ENCODE measurements at places on chromosomes 5 and 9.

GRCh38 chr9:8599937-8600336, 800.4 kb upstream of the DMAC1 start:
- no peak for DNase-seq

DNA sequence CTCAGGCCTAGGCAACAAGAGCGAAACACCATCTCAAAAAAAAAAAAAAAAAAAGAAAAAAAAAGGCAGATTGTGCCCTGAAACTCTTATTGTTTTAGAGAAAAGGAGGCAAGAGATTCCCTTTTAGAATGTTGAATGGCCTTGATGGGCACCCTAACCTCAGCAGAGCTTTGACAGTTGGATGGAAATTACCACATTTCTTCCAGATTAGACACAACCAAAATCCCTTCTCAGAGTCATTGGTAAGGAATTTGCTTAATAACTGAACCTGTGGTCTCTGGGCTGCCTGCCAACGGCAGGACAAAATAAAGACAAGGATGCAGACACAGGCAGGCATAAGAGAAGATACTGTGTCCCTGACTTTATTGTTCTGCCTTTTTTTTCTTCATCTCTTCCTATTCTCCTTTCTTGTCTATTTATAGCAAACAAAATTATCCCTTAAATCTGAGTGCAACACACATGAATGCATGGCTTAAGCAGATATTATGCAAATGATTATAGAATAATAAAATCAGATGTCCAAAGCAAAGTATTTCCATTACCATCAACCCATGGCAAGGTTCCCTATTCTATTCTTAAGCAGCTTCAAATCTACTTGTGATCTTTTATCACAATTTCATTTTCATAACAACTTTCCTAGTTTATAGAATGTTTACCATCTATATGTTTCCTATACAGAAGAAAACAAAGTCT, 37.3 kb upstream of the TRIO start:
- no peak for DNase-seq

- DNase-seq, result no peak
Measured at GRCh38 chr9:22483528-22484070, 37.0 kb downstream of the DMRTA1 start.

DNA sequence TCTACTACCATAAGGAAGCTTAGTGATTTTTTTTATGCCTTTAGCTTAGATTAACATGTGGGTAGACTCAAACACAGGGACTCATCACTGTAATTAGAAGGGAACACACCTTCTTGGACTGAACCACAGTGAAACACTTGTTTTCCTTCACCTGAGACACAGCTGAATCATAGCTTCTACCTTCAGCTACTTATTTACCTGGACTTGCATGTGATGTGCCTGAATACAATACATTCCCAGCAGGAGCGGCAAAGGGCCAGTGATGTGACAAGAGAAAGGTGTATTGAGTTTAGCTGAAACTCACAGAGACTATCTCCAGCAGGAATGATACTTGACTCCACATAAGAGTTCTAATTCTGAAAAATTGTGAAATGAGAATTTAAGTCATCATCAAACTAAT, 37.8 kb downstream of the GRAMD2B start:
- no peak for DNase-seq

- DNase-seq, result no peak
Measured at GRCh38 chr5:170181902-170182301, 50.9 kb upstream of the C5orf58 start.

GRCh38 chr5:172855597-172856292, 21.7 kb downstream of the ERGIC1 start:
- no peak for DNase-seq
